ENCODE measurements at places on chromosomes 1 and 21.

- DNase-seq = peak; percentile 68
These were observed 15.5 kb upstream of the GSTM4 start for GRCh38 chr1:109640285-109640865.

- DNase-seq = no peak
These were observed 42.9 kb downstream of the KCNJ15 start for GRCh38 chr21:38299671-38300070.

DNA sequence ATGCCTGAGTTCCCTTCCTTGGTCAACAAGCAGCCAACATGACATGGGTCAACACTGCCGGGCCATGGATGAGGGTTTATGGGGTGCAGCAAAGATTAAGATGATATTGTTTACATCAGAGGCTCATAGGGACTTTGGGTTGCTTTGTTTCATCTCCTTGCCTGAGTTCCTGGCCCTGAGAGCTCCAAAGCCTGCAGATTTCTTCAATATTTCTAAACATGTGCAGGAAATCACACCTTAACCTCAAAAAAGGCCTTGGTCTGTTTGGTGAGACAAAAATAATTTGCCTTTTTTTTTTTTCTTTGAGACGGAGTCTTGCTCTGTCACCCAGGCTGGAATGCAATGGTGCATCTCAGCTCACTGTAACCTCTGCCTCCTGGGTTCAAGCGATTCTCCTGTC, 876 bp downstream of the SLAMF8 start:
- DNase-seq = no peak

DNA sequence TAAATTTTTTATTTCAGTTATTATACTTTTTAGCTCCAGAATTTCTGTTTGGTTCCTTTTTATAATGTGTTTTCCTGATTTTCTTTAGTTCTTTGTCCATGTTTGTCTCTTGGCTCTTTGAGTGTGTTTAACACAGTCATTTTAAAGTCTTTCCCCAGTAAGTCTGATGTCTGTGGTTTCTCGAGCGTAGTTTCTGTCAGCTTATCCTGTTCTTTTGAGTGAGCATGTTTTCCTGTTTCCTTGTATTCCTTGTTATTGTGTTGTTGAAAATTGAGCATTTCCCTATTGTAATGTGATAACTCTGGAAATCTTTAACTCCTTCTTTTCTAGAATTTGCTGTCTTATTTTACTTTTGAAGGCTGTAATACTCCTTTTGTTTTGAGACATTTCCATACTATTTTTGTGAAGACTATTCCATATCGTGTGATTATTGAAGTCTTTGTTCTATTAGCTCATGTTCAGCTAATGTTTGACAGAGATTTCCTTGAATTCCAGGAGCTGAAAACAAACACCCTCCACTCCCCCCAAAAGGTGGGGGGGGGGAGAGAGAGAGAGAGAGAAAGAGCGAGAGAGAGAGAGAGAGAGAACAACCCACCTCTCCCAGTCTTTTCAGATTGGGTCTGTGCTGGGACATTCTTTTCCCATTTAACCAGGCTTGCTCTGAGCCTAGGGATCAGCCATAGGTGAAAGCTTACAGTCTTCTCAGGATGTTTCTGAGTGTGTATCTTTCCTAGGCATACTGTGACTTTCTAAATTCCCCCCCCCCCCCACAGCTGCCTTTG, 38.3 kb downstream of the SDCCAG8 start:
- no peak for DNase-seq

- no peak for DNase-seq
These were observed 39.7 kb upstream of the RUNX3 start for GRCh38 chr1:24969596-24970398.

DNA sequence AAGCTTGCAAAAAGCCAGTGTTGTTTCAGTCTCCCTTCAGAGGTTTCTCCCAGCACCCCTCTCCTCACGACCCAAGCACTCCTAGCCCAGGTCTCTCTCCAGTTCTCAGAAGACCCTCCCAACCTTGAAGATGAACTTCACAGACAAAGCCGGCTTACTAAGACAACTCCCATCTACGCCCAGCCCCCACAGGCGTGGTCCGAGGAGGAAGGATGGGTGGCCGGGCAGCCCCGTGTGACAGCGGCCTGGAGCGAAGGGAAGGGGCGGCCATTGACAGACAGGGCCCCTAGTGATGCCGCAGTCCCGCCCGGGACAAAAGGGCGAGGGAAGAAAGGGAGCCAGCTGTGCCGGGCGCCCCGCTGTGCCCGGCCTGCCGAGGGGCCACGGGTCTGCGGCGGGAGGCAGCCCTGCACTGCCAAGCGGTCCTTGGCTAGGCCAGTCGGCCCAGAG, 6.9 kb downstream of the PAX7 start:
- DNase-seq = no peak

DNA sequence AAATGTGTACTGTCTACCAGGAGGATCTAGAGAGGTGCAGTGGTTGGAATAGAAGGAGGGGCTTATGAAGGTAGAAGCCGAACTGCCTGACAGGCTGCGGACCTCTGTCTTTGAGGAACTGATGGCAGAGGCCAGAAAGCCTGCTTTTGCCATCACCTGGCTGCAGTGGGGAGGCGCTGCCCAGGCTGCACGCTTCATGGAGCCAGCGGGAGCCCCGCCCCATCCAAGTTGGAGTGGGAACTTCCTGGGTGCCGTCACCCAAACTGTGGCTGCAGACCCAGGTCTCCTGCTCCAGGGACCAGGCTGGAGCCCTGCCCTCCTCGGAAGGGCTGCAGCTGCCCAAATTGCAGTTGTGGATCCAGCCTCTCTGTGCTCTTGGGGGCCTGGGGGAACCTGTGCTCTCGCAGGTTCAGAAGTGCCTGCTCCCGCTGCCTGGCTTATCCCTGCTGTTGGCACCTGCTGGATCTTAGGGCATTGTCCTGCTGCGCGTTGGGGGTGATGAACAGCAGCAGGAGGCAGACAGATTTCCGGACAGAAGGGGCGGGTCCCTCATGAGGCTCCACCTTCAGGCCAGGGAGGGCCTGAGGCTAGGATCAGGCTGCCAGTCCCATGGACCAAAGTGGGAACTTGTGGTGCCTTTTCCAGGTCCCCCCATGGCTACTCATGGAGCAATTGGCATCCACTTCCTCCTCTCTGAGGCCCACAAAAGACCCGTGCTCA, 118.0 kb upstream of the PLPPR4 start:
- no peak for DNase-seq

DNA sequence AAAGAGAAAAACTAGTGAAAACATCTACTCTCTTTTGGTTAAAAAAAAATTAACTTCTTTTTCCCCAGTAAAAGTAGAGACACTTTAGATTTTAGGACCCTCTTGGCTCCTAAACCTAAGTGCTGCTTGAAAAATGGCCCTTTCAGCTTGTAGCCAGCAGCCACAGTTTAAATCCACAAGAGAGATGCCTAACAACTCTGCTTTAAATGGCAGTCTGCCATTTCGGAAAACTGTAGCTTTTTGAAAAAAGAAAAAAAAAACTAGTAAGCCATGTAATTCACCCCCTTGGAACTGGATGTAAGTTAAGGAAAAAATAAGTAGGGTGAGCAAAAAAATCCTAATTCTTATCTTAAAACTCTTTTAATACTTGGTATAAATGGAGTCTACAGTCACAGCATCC, 56.0 kb downstream of the LHX9 start:
- DNase-seq = no peak

DNA sequence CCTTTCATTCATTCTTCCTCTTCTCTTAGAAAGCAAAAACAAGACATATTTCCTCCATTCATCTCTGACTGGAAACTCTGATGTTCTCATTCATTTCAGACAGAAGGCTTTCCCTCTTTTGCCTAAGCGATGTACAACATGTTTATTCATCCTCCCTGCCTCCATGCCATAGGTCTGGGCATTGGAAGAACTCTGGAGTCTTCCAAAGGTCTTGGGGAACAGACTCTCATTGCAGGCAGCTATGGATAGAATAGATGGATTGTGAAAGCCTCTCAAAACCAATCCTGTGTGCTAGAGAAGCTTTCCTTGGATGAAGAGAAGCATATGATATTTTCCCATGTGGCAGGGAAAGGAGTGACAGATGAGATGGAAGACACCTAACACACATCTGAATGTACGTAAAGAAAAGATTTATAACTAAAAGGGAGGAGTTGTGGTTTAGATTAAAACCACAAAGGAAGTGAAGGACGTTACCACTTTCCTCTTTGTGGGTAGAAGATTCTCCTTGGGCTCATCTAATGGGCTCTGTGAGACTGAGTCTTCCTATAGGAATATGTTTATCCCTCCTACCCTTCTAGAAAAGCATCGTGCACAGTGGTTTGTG, 38.7 kb downstream of the BCL9 start:
- no peak for DNase-seq

GRCh38 chr21:36661511-36662309, 37.2 kb upstream of the SIM2 start:
- no peak for DNase-seq

GRCh38 chr1:206699000-206699586, 14.4 kb downstream of the MAPKAPK2 start:
- no peak for DNase-seq

GRCh38 chr1:207644166-207644851, 624 bp upstream of the CR1L start:
- no peak for DNase-seq

GRCh38 chr1:10514490-10515235, 39.9 kb downstream of the PEX14 start:
- DNase-seq = no peak

DNA sequence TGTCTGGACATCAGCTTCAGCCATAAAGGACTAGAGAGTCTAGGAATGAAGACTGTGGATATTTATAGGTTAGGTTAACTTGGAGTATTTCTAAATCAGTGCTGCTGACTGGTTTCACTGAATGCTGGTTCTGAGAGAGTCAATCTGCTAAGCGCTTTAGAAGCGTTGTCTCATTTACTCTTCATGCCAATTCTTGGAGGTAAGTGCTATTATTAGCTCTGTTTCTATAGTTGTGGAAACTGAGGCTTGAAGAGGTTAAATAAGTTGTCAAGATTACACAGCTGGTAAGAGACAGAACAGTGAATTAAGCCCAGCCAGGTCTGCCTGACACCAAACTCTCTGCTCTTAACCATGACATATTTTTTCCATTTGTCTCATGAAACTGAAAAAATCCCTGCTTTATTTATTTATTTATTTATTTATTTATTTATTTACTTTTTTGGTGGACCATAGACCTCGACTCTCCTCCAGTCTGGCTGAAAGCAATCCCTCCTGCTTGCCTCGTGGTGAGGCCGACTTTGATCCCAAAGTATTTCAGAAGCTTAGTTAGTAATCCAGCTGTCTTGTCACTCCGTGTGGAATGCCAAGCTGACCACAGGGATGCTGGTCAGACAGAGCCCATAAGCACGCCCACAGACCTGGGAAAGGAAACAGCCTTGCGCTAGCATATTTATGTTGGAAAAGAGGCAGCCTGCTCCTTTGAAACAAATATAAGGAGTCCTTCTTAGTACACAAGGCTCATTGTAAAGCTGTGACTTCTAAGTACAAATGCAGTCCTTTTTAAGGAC, 16.9 kb downstream of the NTMT2 start:
- DNase-seq = no peak

DNA sequence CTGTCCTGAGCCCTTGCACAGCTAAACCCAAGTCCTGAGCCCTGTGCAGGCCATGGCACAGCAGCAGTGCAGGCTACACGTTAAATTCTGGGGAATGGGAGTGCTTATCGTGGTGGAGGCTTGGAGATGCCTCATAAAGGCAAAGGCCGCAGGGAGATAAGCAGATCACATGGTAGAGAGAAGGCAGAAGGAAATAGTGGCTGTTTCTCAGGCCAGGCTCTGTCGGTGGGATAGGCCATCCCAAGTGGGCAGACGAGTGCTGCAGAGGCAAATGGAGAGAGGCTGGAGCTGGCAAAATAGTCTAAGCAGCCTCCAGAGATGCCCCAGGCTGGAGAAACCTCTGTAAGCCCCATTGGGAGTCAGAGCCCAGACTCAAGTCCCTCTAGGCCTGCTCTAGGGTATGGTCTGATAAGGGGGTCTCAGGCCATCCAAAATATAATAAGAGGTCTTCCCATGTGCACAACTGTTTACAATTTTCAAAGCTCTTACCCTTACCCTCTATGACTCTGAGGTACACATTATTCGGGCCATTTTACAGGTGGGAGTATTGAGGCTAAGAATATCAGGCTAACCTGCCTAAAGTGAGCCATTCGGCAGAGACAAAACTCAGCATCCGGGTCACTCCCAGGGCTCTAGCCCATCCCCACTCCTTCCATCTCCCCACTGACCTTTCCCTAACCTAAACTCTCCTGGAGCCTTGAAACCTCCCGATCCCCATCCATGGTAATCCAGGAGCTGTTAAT, 79.6 kb downstream of the NKAIN1 start:
- no peak for DNase-seq

- DNase-seq = no peak
These were observed 6.6 kb upstream of the TMEM51 start for GRCh38 chr1:15146971-15147376.

- no peak for DNase-seq
These were observed 5.2 kb upstream of the PIK3C2B start for GRCh38 chr1:204499511-204500468.

DNA sequence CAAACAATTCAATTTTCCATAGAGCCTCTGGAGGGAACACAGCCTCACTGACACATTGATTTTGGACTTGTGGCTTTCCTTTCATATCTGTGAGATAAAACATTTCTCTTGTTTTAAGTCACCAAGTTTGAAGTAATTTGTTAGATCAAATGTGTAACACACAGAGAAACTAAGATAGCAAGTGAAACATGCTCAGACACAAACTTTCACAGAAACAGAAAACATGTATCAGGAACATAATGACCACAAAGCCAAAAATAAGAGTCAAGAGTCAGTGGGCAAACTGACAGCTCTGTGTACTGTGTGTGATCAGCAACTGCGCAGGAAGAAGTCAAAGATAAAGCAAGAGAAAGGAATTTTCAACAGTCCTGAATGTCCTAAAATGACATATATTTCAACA, 1237.5 kb downstream of the AMY1C start:
- no peak for DNase-seq

All from activated CD8-positive, alpha-beta memory T cell treated with anti-CD3 and anti-CD28 coated beads for 1 hour (primary cell).